ENCODE measurements at places on chromosomes 13 and 19.

- DNase-seq, result no peak
Observed at GRCh38 chr13:57748096-57748495, 116.6 kb downstream of the PCDH17 start.

DNA sequence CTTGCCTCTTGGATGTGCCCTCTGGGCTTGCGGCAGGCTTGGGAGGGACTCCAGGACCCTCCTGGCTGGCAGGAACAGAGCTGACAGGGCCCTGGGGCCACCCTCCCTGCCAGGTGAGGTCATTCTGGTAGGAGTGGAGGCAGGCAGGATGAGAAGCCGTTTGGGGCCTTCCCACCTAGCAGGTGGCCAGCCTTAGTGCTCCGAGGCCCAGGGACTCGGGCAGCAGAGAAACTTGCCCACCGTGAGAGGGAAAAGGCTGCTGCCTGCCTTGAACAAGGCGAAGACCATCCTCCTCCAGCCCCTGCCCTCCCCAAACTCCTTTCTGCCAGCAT lies 8.5 kb downstream of the RFX1 start:
- DNase-seq, result no peak

- DNase-seq, result no peak
Observed at GRCh38 chr13:76153239-76153638, 517.1 kb downstream of the LMO7 start.

DNA sequence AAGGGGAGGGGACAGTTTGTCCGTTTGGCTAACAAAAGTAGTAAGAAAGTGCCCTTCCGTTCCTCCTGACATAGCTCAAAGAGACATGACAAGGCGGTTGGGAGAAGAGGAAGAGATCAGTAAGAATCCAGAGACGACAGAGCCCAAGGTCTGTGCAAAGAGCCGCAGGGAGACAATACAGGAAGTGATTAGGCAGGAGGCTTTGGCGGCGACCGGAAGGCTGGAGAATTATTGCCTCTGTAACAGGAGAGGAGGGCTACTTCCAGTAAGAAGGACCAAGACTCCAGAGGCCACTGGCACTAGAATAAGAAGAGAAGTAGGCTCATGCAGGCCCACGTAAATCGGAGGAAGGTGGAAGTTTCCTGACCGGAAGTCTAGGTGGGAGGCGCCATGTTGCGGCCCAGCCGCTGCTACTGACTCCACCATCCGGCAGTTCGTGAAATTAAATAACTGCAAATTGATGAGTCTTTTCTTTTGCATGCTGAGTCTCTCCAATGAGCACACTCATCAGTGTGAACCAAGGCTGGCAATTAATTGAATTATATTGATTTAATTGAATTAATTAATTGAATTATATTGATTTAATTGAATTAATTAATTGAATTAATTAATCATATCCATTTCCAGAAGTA lies 9.9 kb downstream of the RFX2 start:
- DNase-seq, result no peak

- no peak for DNase-seq
Observed at GRCh38 chr13:32445461-32445860, 17.5 kb upstream of the N4BP2L1 start.

GRCh38 chr13:63463782-63464610 lies 2048.3 kb upstream of the PCDH20 start:
- DNase-seq, result no peak

Data from mesenteric fat pad (tissue), 1 donor.